Stimulated activated CD4-positive, alpha-beta T cell treated with anti-CD3 and anti-CD28 coated beads, Interleukin-15, amount 100 ng/mL, for 24 hours (primary cell): ENCODE measurements at places on chromosomes 6 and 20.

DNA sequence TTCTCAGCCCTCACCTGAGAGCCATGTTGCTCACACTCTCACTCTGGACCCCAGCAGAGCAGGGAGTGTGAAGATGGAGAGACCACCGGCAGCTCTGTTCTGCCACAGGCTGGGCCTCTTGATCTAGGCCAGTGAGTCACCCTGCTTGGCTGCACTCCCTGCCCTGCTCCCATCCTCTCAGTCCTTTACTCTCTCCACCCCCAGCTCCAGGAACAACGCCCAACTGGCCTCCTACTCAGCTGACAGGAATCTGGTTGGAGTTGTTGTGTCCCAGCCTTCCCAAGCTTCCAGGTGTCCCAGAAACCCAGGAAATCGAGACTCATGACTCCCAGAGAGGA, at the start of gene PSORS1C1:
PSORS1C1 (plus strand) TSS at position 260 of the 338 bp plus-strand sequence. CDS start 14,833 bp downstream, outside the sequence.
- no peak for DNase-seq

- no peak for DNase-seq
Observed at GRCh38 chr6:128826606-128827005, 56.3 kb upstream of the LAMA2 start.

DNA sequence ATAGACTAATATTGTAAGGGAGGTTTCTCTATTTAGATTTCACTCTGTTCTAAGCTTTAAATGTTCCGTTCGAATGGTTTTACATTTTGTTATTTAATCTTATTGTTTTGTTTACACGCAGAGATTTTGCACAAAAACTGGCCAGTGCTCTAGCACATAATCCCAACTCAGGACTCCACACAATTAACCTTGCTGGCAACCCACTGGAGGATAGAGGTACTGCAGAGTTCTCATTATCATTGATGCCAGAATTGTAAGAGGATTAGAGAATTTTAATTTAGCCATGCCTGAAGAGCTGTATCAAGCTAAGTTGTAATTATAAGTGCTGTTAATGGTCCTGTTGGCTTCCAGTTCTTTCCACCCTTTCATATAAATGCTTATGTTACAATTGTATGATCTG, 179.7 kb upstream of the SCGN start:
- DNase-seq: no peak

DNA sequence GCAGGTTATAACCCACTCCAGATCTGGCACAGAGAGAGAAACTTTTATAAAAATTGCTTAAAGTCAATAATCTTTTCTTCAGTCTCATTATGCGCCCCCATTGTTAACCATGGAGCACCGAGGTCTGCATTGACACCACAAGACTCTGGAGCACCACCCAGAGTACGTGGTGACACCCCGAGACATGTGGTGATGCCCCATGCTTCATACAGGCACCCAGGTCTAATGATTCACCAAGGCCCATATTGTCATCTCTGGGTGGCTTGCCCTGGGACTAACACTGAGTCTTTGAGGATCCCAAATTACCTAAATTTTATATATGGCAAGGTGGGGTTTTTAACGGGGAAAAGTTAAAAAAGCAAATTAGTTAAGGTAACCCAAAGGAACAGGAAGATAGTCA, 31.1 kb downstream of the CD109 start:
- peak; percentile 23 for DNase-seq

- DNase-seq: no peak
Observed at GRCh38 chr6:147255948-147256674, 51.9 kb downstream of the STXBP5 start.

- no peak for DNase-seq
Observed at GRCh38 chr6:125212377-125212776, 58.8 kb downstream of the TPD52L1 start.

- DNase-seq: no peak
Observed at GRCh38 chr6:41257369-41258195, 28.9 kb downstream of the TREM1 start.

- DNase-seq: no peak
Observed at GRCh38 chr20:17573463-17573862, 3.6 kb downstream of the DSTN start.

- peak; percentile 27 for DNase-seq
Observed at GRCh38 chr20:43975096-43975768, 60.6 kb downstream of the TOX2 start.

GRCh38 chr6:136318676-136319075, 29.0 kb upstream of the BCLAF1 start:
- DNase-seq: no peak

DNA sequence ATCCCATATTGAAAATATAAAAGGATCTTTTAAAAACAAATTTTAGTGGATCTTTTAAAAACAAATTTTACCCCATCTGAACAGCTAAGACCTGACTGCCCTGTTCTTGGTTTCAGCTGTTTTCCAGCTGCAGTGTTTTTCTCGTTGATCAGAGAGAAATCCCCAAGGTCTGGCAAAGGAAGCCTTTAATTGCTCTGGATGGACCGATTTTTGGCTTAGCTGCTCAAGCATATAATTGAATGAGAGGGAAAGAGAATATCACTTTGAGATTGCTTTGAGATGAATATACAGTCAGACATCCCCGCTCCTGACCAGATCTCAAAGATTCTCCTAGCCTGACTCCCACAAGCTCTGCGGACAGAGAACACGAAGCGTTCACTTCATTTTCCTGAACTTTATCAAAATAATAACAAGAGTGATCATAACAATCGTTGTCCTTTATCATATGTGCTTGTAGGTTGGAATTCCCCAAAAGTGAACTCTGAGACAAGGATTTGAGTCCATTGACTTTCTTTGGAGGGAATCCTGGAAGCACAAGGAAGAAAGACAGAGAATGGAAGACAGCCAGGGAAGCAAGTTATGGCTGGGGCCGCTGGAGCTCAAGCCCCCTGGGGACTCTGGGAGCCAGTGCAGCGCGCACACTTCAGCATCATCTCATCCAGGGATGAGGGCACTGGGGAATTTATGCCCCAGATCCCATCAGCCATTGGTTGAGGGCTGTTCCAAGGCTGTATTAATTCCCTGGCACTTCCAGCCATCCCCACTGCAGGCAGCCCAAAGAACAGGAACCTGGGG, 101.3 kb downstream of the SNX5 start:
- DNase-seq: no peak

GRCh38 chr6:100420711-100421110, 44.0 kb downstream of the SIM1 start:
- DNase-seq: no peak

DNA sequence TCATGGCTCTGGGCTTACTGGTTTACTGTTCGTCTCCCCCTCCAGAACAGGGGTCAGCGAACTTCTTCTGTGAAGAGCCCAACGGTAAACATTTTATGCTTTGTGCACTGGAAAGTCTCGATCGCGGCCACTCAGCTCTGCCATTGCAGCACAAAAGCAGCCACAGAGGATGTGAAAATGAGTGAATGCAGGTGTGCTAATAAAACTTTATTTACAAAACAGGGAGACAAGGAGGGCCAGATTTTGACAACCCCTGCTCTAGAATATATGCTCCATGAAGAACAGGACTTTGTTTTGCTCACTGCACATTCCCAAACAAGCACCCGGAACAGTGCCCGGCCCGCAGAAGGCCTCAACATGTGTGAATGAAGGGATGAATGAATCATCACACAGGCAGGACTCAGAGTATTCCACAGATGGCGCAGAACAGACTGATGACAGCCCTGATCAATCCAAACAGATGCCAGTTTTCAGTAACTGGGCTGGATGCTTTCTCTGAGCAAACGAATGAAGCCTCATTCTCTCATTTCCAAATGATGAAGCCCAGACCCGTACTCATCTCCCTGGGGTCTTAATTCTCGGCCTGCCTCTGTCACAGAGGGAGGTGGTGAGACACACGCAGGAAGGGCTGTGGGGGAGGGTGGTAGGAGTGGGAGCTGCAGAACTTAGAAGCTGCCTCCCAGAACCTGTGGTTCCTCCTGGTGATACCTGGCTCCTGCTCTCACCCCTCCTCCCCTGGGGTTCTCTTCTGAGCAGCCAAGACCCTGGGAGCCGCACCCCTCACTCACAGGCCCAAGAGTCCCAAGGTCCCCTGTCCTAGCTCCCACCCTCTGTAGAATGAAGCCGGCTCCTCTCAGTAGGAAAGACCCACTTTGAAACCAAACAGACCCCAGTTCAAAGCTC, 196.4 kb downstream of the PREX1 start:
- DNase-seq: no peak

GRCh38 chr20:50510706-50511542, 741 bp downstream of the PTPN1 start:
- peak; percentile 27 for DNase-seq

DNA sequence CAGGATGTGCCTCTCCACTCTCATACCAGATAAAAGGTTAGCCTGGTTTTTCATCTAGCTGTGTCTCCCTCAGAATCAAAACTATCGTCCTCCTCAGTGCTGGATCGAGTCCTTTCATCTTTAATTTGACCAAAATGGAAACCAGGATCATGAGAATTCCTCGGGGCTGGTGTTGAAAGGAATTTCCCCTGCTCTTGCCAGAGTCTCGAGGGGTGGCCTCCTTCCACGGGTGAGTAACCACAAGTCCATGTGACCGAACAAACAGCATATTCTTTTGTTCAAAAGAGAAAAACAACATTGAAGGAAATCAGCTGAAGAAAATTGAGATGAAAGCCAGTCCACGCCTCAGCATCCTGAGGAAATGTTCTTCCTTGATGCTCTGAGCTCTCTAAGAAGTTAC, 165.9 kb upstream of the CDYL start:
- no peak for DNase-seq

DNA sequence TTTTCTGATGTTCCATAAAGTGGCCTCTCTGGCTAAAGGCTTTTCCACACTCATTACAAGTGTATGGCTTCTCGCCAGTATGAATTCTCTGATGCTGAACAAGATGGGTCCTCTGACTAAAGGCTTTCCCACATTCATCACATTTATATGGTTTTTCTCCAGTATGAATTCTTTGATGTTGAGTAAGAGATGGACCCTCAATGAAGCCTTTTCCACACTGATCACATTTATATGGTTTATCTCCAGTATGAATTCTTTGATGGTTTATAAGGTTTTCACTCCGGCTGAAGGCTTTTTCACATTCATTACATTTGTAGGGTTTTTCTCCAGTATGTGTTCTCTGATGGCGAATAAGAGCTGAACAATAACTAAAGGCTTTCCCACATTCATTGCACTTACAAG, 20.4 kb downstream of the ZNF184 start:
- no peak for DNase-seq

- DNase-seq: peak; percentile 89
Observed at GRCh38 chr6:33313709-33314514, at the start of gene TAPBP. Gene TAPBP (minus strand): TSS chr6:33314078. CDS start chr6:33314041, 37 bp downstream.

DNA sequence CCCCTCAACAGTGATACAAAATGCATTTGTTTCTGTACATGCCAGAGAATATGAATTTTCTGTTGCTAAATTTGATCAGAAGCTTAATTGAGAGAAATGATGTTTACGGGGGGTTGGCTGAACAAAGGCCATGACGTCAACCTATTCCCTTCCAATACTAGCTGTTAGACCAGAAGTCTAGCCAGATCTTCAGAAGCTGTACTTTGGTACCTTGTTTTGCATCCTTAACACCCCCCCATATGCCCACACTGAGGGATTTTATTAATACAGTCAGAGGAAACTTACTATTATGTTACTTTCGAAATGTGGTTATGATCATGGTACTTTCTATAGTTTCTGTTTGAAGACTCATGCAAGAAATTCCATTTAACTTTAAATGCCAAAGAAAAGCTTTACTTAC, 3.1 kb downstream of the NCOA7 start:
- DNase-seq: peak; percentile 15

GRCh38 chr6:134835993-134836392, 113.9 kb downstream of the ALDH8A1 start:
- DNase-seq: no peak

- DNase-seq: no peak
Observed at GRCh38 chr6:45998524-45998923, 17.1 kb downstream of the CLIC5 start.

- DNase-seq: no peak
Observed at GRCh38 chr20:43397147-43397546, 60.5 kb upstream of the SRSF6 start.

GRCh38 chr6:119096721-119097565, 18.5 kb upstream of the FAM184A start:
- DNase-seq: no peak

- no peak for DNase-seq
Observed at GRCh38 chr6:21437581-21437980, 156.0 kb upstream of the SOX4 start.

DNA sequence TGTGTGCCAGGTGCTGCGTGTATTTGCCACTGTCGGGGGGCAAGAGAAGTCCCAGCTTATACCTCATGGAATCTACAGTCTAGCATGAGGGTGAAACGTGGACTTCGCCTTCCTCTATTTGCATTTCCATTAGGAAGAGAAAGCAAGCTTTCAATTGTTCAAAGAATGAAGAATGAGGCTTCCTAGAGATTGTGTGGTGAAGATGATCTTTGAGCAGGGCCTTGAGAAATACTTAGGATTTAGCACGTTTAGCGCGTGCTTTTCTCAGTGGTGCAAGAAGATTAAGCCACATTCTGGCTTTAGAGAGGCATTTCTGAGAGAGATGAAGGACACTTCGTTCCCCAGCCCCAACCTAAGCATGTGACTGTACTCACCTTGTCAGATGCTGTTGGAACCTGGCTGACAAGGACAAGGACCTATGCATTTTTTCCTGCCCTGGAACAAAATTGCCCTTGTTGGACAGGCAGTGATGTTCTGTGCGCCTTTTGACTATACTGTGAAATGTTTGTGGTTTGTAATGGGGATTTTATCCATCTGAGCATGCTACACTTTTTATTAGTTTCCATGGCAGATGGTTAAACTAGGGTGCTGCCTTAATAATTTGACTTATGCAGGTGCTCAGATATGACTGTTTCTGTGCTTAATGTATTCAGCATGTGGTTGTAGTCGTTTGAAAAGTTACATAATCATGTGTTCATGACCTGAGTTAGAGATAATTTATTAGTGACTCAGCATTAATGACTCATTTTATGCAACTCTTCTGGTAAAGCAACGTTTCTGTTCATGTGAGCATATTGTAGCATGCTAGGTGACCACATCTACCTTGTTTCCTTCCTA, 10.7 kb downstream of the TULP4 start:
- DNase-seq: no peak

DNA sequence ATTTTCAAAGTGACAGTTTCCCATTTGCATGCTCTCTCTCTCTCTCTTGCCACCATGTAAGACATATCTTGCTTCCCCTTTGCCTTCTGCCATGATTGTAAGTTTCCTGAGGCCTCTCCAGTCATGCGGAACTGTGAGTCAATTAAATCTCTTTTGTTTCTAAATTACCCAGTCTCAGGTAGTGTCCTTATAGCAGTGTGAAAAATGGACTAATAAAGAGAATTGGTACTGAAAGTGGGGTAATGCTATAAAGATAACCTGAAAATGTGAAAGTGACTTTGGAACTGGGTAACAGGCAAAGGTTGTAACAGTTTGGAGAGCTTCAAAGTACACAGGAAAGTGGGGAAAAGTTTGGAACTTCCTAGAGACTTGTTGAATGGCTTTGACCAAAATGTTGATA, 389.8 kb downstream of the GRIK2 start:
- DNase-seq: no peak

GRCh38 chr6:5174756-5175549, 85.8 kb downstream of the LYRM4 start:
- no peak for DNase-seq
